ENCODE measurements at places on chromosomes 5 and 9.

GRCh38 chr5:6705959-6706358, 7.3 kb upstream of the TENT4A start:
- no peak for DNase-seq

- DNase-seq, result no peak
Observed at GRCh38 chr9:83505282-83505681, 32.9 kb downstream of the FRMD3 start.

DNA sequence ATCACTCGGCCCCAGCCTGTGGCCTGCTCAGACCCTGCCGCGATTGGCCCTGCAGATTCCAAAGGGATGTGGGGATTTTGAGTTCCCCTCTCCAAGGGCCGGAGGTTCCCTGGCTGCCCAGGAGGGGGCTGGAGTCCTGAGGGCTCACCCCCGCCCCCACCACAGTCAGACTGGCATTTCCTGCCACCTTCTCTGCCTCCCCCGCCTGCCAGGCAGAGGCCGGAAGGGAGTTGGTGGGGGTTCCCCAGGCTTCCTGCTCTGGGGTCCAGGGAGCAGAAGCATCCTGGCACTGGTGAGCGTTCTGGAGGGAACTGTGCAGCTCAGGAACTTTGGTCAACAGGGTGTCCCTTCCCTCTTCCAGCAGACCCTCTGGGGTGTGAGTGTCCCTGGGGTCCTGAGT, 70.6 kb downstream of the RXRA start:
- DNase-seq, result no peak

DNA sequence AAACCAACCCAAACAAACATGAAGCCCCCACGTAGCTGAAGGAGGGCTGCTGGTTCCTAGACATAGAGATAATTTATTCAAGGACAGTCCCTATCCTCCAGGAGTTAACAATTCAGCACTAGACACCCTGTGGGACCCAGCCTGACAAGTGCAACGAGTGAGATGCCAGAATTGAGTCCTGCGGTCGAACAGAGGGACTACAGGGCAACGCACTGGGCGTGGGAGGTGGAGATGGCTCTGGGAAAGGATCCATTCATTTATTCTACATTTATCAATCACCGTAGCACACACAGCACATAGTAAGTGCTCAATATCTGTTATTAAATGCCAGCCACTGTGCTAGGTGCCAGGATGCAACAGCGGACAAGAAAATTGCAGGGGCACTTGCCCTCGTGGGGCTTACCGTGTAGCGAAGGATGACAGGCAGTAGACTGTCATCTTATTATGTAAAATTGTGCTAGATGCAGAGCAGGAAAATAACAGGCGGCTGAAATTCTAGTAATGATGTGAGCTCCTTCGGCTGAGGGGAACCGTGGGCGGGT, 855 bp upstream of the ARHGAP26 start:
- no peak for DNase-seq

DNA sequence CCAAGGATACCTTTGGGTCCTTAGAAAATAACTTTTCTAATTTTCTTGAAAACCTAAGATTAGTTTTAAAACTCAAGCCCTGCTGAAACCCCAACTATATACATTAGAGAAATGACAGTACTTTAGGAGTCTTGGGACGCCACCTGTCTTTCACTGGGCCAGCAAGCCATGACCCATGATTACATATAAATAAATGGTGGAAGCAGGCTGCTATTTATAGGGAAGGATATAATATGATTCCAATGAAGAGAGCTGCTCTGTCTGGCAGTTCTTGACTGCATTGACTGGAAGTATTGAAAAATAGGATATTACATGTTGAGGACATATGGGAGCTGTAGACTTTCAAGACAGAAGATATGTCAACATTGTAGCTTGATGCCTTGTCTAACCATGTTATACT, 7.3 kb downstream of the JMY start:
- no peak for DNase-seq

DNA sequence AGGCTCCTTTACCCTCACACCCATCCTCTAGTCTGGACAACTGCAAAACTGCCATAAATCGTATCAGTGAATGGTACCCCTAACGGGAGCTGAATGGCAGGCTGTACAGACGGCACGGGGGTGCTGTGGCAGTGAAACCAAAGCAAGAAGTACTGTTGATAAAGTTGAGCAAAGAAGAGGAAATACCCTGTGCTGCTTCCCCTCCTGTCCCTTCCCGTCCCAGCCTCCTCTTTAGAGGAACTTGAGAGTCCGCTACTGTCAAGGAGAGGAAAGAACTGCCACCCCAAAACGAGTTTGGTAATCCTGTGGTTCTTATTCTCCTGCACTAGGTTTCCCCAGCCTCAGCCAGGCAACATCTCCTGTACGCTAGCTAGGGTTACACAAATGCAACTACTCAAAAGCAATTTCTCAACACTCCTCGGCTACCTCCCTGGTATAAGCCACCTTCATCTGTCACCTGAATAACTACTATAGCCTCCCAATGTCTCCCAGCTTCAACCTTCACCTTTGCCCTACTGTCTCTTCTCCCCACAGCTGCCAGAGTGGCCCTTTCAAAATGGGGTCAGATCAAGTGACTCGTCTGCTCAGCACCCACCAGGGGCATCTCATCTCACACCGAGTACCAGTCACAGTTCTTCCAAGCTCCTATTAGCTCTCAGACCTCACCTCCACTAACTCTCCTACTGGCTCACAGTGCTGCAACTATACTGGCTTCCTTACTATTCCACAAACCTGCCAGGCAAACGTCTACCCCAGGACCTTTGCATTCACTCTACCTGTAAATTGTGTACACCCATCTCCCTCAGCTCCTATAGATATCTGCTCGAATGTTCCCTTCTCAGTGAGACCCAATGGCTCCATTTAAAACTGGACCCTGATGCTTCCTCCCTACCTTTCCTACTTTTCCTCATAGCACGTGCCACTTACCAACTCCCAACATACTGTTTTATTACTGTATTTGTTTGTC, 4.1 kb downstream of the GLRX start:
- no peak for DNase-seq

- DNase-seq, result no peak
Observed at GRCh38 chr5:149576021-149576420, 5.3 kb upstream of the ARHGEF37 start.

DNA sequence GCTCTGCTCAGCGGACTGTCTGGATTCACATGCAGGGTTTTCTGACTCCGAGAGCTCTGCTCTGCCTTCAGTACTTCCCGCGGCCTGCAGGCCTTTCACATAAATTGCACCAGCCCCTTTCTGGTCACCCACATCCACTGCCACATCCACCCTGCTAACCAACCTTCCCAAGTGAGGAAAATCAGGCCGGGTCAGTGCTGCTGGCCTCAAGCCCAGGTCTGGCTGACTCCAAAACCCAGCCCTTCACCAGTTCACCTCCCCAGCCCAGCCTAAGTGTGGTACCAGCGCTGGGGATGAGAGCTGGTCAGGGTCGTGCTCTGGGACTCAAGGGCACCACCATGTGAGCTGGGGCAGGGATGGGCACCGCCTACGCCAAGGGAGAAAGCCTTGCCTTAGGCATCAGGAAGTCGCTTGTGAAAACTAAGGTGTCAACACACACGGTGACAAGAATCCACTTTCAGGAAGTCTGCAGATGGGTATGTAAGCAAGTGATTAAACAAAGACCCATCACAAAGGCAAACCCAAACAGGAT, 12.3 kb downstream of the LMAN2 start:
- no peak for DNase-seq

DNA sequence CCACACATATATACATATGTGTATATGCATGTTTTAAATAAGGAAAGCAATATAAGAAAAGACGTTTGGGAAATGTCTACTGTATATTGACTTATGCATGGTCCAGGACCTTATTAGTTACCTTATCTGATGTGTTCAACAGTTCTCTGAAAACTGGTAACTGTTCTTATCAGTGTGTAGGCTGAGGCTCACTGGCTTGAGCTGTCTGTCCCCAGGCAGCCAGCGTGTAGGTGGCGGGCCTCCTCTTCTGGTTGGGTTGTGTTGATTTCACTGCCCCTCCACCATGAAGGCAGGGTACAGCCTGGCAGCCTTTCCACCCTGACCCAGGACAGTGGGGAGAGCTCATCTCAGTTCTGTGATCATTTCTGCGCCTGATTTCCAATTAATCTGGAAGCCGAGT, 38.7 kb upstream of the SEMA4D start:
- DNase-seq, result no peak

DNA sequence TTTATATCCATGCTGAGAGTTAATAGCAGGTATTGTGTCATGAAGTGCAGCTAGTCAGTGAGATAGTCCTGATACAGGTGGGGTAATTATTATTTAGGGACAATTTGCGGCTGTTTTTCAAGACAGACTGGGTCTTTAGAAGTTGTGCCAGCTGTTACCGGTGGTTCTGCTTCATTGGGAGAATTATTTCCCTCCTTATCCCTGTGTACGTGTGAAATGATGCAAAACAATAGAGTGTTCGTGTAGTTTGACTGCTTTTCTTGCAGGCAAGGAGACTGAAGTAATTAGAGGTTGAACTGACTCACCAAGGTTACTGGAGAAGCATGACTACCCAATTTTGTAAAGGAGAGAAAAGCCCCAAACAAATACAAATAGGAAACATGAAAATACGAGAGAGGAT, 101.7 kb downstream of the ARRDC3 start:
- peak; percentile 66 for DNase-seq

GRCh38 chr5:151896031-151896691, 28.5 kb downstream of the GLRA1 start:
- DNase-seq, result peak; percentile 17
